Thoracic aorta (tissue), 2 donors: ENCODE measurements at places on chromosomes 3 and 15. TPM values are rescaled to one million over a fixed set of nuclear protein-coding genes. Genes with fewer than 3 reads are reported as not detected.

- no peak for DNase-seq
These were observed 127.7 kb downstream of the XXYLT1 start for GRCh38 chr3:195143221-195143620.

- no peak for DNase-seq
These were observed 222.4 kb downstream of the CPNE4 start for GRCh38 chr3:131812433-131812832.

DNA sequence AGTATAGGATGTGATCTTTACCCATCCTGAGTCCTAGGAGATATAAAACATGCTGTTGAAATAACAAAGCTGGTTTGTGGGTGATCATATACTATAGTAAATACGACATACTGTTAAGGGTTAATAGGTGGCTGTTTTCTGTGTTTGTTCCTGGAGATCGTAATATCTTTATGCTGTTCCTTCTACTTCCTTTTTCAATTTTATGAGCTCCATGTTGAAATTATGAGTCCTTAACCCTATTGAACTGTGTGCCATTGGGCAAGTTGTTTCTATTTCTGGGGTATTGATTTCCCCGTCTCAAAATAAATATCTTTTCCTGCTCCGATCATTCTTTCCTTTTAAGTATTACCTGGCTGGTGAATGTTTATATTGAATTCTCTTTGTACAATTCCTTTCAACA lies 115.1 kb downstream of the LPP start:
- DNase-seq, result no peak

GRCh38 chr3:157159037-157159761 lies 748 bp downstream of the CCNL1 start:
- no peak for DNase-seq

GRCh38 chr15:73341886-73342600 lies 26.7 kb downstream of the HCN4 start:
- DNase-seq, result no peak

GRCh38 chr3:123961508-123961856 lies 453 bp upstream of the CCDC14 start:
- DNase-seq, result no peak

- no peak for DNase-seq
These were observed 753.4 kb upstream of the CFAP20DC start for GRCh38 chr3:59803268-59803667.

DNA sequence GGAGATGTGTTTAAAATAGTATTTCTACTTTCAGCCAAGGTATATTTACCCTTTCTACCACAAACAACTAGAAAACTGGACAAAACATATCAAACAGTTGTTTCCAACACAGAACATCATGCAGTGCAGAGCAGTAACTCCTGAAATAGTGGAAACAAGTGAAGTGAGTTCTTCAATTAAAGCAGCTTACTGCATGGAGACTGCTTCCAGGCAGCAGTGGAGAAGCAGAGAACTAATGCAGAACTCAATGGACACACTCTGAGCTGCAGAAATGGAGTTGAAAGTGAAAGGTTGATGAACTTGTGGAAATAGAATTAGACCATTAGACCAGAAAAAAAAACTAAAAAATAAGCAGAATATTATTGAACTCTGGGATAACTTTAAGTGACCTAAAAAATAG lies 478.9 kb downstream of the CNTN6 start:
- no peak for DNase-seq

Gene SIDT1
- 14.0 TPM for total RNA-seq

Gene MYO5C
- 3.0 TPM for total RNA-seq

Gene C3orf85
- total RNA-seq, result not detected
